NCI-H526 treated with DMSO at 0.1 percent for 48 hours (cell line): ENCODE measurements at places on chromosomes 16 and 17.

GRCh38 chr16:82882982-82883835, 256.4 kb downstream of the CDH13 start:
- DNase-seq: no peak

GRCh38 chr16:10828851-10829366, 10.3 kb upstream of the TVP23A start:
- no peak for DNase-seq

GRCh38 chr17:41486809-41487530, 2.7 kb downstream of the KRT36 start:
- no peak for DNase-seq

DNA sequence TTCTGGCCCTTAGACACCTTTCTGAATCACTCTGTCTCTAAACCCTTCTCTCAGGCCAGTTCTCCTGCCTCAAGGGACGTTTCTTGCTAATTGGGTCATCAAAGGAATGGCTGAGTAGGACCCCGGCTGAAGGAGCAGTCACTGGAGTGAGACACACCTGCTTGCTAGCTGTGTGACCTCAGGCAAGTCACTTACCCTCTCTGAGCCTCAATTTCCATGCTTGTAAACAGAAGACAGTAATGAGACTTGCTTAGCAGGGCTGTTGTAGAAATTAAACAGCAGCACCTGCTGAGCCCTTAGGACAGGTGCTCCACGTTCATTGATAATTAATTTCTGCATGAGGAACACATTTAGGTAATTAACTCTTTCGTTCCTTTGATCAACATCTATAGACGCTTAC, 6.8 kb downstream of the CIBAR2 start:
- no peak for DNase-seq

GRCh38 chr17:1431631-1432104, 24.4 kb downstream of the CRK start:
- DNase-seq: no peak

DNA sequence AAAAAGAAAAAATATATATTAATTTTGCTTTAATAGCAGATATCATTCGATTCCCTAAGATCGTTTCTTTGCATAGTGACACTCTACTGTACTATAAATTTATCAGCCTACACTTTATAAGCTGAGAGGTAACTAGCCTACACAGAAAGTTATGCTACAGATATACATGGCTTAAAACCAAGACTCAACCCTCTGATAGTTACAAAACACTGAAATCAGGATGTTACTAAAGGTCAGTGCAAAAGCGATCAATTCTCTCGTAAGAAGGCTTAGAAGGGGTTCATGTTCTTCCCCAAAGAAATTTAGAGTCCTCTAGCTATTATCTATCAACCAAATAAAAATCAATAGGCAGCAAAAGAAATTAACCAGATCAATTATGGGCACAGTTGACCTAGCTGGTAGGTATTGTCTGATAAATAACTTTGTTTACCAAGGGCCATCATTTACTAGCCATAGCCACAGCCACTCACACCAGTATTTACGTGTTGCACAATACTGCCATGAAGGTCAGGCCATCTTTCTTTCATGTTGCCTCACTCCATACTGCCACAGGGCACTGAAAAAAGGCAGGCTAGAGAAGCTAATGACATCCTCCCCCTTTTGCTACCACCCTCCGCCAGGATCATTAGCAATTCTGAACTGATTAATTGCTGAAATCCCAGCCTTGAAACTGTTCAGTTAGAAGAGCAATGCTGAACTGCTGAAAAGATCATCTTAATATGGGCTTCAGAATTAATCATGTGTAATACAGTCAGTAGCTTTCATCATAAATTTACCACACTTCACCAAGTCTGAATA, 43.7 kb downstream of the RND2 start:
- no peak for DNase-seq

- DNase-seq: no peak
Observed at GRCh38 chr17:3796110-3796821, 4.7 kb downstream of the ITGAE start.

DNA sequence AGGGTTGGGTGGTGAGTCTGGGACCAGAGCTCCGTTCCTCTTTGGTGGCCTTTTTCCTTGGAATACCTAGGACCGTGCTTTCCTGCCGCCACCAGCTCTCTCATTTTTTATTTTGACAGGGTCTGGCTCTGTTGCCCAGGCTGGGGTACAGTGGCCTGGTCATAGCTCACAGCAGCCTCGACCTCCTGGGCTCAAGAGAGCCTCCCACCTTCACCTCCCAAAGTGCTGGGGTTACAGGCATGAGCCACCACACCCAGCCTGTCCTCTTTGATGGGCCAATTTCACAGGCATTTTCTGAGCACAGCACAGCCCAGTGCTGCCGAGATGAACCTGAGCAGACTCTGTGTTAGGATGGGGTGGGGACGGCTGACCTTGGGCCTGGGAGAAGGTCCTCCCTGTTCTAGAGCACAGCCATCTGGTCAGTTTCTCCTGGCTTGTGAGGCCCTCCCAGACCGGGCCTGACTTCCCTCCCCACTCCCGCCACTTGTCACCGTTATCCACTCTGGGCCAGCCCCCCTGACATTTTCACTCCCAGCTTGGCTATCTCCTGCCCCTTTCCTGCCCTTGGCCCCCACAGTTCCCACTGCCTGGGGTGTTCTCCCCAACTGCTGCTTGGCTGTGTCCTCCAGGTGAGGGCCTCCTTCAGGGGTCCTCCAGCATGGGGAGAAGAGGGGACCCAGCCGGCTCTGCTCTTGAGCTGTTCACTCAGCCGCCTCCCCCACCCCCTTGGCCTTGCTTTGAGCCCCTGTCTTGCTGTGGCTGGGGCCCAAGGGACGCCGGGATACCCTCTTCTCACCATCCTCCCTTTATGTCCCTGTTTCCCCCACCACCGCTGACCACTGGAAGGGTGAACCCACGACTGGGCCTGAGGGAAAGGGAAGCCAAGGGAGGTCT, 5.0 kb downstream of the ADCY7 start:
- DNase-seq: no peak

DNA sequence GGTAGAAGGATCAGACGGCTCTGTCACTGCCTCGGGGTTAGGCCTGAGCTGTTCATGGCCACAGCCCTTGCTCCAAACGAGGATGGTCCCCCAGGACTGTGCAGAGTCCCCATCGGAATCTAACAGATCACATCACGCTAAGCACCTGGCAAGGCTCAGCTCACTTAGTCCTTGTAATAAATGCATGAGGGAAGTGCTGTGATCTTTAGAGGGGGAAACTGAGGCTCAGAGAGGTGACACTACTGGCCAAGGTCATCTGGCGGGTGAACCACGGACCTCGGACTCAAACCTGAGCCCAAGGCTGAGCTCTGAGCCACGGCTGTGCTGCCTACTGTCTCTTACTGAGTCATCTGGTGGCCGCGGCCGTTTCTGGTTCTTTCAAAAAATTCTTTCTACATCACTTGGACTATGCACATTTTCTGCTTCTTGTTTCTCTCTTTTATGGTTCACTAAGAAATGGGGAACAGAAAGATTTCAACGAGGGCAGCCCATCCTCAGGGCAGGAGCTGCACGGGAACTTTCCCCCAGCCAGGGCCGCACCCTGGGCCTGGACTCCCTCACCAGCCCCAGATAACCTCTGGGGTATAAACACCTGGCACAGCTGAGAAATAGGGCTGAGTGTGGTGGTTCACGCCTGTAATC, 55.6 kb downstream of the COTL1 start:
- DNase-seq: no peak

DNA sequence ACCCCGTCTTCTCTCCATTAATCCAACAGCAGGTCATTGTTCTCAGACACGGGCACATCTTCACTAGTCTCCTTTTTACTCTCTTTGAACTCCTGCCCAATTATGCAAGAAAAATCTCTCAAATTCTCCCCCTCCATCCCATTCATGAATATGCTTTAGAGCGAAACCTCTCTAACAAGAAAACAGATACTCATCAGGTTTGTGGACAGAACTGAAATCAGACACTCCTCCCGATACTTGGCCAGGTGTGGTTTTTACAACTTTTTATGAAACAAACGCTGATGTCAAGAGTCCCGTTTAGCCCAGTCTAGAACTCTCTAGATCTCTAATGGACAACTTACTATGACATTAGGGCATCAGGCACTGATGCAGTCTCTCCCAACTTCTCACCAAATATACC, 40.9 kb downstream of the PIK3R5 start:
- no peak for DNase-seq

DNA sequence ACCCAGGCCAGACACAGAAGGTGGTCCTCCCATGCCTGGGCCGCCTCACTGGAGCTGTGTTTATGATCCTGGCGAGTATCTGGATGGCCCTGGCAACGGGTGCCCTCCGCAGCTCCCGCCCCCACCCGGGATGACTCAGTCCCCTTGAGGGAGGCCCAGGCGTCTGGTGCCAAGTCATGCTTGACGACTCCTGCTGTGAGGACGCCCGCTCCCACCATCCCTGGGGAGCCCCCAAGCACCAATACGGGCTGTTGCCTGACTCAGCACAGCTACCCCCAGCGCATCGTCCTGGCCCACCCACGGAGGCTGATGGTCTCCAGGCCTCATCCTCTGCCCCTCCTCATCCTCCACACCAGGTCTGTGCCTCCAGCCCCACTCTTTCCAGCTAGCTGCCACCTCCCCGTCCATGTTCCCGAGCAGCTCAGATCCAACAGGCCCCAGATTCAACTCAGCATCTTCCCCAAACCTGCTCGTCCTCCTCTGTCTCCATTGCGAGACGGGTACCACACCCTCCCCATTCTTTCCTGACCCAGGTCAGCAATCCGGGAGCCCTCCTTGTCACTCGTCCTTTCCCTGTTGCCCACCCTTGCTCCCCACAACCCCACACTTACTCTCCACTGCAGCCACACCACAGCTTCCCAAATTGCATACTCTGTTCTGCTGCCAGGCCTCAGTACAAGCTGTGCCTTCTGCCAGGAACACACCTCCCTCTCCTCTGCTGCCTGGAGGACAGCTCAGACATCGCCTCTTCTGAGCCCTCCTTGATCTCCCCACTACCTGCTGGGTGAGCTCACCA, 2.6 kb downstream of the CAMKK1 start:
- DNase-seq: peak; percentile 45

DNA sequence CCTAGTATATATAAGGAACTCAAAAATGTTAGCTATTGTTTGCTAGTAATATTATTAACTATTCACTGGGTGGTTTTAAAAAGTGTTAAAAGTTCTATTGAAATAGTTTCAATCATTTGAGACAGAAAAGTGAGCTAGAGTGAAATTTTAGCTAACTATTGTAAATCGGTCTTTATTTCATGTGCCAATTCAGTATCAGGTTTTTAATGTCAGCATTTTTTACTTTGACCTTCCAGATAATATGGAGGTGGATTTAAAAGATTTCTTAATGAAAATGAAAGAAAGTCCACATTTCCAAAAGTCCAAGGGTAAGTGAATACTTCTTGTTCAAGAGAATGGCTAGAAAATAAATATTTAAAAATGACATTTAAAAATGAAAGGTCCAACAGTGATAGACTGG, 90.9 kb downstream of the EFCAB13 start:
- DNase-seq: no peak

DNA sequence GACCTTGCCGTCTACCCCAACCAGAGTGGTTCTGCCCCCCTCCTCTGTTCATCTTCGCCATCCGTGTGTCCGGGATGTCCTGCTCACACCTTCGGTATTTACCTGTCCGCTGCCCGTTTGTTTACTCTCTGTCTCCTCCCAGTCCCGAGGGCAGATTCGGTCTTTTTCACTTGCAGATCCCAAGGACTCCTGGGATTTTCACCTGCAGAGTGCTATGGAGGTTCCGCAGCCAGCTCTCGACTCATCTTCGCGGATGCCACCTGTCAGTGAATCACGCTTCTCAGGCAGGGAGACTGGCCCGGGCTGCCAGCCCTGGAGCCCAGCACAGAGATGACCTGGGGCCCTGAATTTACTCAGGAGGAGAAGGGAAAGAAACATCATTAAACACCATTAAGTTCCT, 8.1 kb downstream of the CRISPLD2 start:
- DNase-seq: no peak

GRCh38 chr16:85910854-85911247, 11.9 kb downstream of the IRF8 start:
- no peak for DNase-seq

GRCh38 chr16:59469266-59469665, 735.1 kb upstream of the GOT2 start:
- DNase-seq: no peak

GRCh38 chr16:11264155-11264832, 4.8 kb downstream of the TNP2 start:
- no peak for DNase-seq

DNA sequence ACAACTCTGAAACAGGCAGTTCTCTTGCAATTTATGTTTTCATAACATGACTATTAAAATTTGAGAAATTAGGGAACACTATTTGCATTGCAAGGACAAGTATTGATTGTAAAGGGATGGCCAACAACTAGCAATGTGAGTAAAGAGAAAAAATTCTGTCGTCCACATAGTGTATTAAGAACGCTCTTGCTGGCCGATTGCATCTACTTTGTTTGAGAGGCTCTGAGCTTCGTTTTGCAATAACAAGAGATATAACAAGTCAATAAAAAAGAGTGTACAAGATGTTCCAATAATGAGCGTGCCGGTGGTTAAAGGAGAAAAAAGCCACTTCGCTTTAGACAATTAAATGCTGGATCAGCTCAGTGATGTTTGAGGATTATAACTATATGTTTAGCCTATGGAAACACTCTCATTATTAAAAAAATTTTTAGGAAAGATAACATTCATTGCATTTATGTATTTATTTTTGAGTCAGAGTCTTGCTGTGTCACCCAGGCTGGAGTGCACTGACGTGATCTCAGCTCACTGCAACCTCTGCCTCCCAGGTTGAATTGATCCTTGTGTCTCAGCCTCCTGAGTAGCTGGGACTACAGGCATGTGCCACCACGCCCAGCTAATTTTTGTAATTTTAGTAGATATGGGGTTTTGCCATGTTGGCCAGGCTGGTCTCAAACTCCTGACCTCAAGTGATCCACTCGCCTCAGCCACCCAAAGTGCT, 19.2 kb upstream of the TOM1L1 start:
- DNase-seq: no peak

GRCh38 chr17:50367401-50367800, 5.6 kb downstream of the MRPL27 start:
- no peak for DNase-seq

DNA sequence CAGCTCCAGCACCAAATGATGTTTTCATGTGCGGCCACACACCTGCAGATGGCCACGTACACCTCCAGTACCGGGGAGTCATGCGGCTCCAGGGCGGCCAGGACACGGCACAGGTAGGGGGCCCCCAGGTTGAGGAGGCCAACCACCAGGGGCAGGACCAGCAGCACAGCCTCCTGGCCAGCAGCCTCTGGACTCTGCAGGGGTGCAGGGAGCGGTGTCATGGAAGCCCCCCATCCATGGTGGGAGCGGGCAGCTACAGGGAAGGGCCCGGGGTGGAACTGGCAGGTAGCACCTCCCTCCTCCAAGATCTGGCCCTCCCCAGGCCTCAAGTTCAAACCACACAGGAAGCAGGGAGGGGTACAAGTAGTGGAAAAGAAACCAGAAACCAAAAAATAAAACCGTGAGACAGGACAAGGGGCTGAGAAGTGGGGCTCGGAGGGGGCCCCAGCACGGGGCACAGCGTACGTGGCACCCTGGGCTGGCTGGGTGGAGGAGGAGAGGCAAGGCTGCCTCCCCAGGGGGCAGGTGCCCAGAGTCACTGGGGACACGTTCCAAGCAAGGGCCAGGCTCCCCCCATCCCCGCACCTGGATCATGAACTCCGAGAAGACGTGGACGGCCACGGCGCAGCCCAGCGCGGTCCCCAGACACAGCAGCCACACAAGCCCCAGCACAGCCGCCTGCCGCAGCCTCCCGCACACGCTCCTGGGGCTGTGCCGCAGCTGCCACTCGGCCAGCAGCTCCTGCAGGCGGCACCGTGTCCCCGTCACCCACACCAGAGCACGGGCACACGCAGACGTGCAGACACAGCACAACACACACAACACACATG, 7.4 kb downstream of the TMC6 start:
- no peak for DNase-seq

GRCh38 chr17:77914385-77915254, 43.9 kb upstream of the TNRC6C start:
- peak; percentile 41 for DNase-seq
